ENCODE measurements at places on chromosomes 7 and 10.

DNA sequence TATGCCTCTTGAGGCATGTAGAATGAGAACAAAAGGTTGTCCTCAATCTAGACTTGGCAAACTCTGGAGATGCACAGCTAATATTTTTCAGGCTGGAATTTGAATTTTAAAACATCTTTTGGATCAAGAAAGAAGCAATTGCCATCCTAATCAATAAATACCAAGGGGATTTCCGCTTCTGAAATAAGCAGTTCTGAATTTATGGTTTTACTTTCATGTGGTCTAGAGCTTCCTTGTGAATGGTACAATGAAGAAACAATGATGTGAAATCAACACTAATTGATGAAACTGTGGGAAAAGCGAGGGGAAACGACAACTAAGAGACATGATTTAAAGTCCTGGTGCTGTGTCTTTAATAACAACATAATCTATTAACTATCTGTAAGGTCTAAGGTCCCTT is 1202.7 kb downstream of the SORCS3 start:
- DNase-seq = no peak

GRCh38 chr7:105583061-105583460 is 1.8 kb upstream of the EFCAB10 start:
- DNase-seq = no peak

- peak; percentile 16 for DNase-seq
These were observed 2.2 kb downstream of the GLUD1 start for GRCh38 chr10:87092376-87092860.

GRCh38 chr10:70827086-70827757 is 11.5 kb downstream of the SGPL1 start:
- DNase-seq = no peak

DNA sequence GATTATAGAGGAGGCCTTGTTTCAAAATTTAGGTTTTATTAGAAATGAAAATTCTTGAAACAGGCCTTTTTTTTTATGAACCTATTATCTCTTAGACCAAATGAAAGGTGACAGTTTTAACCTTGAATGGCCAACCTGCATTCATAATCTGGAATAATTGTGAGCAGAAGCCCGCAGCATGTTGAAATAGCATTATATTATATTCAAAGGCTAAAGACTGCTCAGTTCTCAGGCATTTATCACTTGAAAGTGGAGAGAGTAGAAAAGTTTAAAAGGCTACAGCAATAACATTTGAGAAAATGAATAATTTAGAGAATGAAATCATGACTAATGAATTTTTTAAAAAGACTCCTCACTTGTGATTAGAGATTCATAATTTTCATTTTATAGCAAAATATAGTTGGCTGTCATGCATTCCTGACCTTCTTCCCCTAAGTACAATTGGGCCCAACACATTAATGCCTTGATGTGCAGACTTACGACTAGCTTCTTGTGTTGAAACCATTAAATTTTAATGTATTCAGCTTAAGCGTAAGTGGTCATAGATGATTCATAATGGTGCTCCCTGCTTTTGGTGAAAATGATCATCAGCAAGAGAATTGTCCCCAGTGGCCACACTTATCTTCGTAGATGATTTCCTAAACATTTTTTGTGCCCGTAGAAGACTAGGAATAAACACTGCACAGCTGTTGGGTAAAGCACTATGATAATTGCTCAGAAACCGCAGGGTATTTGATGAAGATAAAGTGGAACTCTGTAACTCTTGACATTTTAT is 346.6 kb upstream of the BMPER start:
- no peak for DNase-seq

- DNase-seq = no peak
These were observed 96.0 kb downstream of the CALN1 start for GRCh38 chr7:72316148-72316547.

GRCh38 chr7:22651534-22652243 is 75.3 kb upstream of the IL6 start:
- DNase-seq = no peak

GRCh38 chr10:92278996-92279696 is 11.7 kb downstream of the CPEB3 start:
- no peak for DNase-seq

GRCh38 chr10:132137111-132138072 is 49.4 kb upstream of the DPYSL4 start:
- no peak for DNase-seq

GRCh38 chr7:5607951-5608656 is 173.4 kb downstream of the RNF216 start:
- DNase-seq = no peak

GRCh38 chr7:34385384-34385783 is 272.6 kb upstream of the NPSR1 start:
- DNase-seq = no peak

GRCh38 chr7:7247658-7248057 is 65.3 kb downstream of the C1GALT1 start:
- no peak for DNase-seq

DNA sequence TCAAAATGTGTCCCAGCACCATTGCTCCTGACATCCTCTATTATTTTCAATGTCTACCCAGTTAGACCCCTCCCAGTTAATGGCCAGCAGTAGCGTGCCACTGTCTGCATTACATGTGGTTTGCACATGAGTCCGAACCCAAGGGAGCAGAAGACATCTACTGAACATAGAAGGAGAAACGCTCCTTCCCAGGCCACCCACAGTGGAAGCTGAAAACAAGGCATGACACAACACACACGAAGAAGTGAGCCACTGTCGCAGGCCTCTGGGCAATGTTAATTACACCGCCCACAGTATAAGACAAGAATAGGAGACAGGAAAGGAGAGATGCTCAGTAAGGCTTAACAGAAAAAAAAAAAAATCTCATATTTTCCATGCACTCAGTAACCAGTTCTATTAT is 50.5 kb downstream of the MKX start:
- no peak for DNase-seq

DNA sequence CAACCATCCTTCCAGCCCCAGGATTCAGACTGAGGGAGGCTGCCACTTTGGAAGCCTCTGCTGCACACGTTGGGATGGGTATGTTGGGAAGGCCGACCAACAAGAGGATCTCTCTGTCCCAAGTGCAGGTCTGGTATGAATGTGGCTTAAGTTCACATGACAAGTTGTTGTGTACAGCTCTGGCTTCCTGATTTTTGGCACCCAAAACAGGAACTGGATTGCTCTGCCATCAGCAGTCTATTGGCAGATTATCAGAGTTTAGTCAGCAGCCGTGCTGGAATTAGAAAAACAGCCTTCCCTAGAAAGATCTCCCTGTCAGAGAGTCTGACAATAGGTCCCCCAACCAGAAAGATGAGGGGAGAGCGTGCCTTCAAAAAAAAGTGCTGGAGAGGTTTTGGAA is 66.9 kb downstream of the GOLGA7B start:
- no peak for DNase-seq

DNA sequence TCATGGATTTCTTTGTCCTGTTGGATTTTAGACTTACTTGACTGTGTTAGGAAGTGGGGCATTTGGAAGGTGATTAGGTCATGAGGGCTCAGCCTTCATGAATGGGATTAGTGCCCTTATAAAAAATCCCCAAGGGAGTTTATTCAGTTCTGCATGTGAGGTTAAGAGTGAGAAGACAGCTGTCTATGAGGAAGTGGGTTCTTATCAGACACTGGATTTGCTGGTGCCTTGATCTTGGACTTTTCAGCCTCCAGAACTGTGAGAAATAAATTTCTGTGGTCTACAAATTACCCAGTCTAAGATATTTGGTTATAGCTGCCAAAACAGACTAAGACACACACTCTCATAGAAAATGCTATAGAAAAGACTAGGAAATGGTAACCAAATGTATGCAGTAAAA is 724.7 kb upstream of the FZD8 start:
- no peak for DNase-seq

GRCh38 chr7:30510124-30511075 is 5.8 kb upstream of the GGCT start:
- peak; percentile 47 for DNase-seq

DNA sequence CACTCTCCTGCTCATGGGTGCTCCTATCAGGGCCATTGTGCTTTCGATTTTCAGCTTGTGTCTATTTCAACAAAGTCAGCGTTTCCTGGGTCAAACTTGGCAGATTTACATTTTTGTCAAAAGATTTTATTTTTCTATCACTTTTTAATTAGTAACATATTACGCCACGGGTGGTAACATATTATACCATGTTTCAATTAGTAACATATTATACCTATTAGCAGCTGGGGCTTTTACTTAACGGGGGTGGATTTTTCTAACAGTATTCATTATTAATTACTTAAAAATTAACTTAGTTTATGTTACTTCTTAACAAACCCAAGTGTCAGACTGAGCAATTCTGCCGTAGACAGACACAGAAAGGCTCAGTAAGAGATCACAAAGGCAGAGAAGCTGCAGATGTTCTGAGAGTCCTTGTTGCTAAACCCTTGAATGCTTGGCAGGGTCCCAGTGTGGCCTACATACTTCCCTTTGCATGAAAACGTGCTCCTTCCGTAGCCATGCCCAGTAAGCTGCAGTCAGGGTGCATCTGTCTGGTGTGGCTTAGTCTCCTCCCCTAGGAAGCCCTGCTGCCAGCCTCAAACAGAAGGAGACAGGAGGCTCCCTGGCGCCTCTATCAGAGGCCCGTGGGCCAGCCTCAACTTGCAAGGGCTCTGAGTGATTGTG is 263.1 kb upstream of the CXCL12 start:
- no peak for DNase-seq

GRCh38 chr10:25117757-25118156 is 57.0 kb upstream of the GPR158 start:
- DNase-seq = no peak

DNA sequence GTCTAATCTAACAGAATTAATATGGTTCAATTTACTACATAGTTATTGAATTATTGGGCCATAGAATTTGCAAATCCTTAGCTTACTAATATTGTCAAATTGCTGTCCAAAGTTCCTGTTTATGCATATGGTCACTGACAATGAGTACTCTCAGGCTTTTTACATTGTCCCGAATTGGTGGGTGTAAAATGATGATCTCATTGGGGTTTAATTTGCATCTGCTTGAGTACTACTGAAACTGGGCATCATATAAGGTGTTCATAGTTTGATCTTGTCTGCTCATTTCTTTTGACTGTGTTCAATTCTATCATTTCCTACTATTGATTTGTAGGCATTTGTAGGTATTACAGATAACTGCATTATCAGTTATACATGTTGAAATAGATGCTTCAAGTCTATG is 12.7 kb downstream of the ABCA13 start:
- DNase-seq = no peak

DNA sequence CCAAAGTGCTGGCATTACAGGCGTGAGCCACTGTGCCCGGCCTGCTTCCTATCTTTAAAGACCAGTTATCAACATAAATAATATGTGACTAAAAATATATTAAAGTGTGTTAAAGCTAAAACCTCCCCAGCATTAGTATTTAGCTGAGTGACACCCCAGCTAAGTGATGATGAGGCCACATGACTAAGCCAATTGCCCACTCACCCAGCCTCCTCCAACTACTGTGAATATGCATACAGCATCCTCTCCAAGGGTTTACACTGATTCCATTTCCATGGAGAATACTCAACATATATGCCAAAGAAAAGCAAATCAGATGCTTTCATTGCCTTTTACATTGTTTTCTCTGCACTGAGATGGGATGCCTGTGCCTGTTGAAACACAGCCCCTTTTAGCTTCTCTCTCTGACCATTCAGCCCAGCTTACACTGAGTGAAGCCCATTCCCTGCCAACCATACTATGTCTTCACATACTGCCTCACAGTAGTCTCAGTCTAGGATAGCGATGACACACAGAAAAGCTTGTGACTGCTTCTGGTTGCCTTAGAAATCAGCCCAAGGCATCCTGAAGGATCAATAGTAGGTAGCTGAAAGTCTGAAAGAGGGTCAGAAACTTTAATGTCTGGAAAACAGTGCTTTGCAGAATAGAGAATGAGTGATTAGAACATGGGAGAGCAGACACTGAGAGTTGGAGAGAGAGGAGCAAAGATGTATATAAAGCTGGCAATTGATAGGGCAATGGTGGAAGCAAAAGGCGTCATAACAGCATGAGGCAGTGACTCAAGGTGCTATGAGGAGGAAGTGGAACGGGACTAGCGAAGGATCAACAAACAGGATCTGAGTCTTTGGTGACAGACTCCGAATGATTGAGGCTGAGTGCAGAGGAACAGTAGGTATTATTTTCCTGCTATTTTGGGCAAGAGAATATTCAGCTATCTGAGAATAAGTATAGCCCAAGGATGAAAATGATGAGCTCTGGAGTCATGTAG is 19.8 kb upstream of the ATE1 start:
- DNase-seq = no peak

GRCh38 chr10:84292502-84292901 is 35.9 kb upstream of the CCSER2 start:
- no peak for DNase-seq

DNA sequence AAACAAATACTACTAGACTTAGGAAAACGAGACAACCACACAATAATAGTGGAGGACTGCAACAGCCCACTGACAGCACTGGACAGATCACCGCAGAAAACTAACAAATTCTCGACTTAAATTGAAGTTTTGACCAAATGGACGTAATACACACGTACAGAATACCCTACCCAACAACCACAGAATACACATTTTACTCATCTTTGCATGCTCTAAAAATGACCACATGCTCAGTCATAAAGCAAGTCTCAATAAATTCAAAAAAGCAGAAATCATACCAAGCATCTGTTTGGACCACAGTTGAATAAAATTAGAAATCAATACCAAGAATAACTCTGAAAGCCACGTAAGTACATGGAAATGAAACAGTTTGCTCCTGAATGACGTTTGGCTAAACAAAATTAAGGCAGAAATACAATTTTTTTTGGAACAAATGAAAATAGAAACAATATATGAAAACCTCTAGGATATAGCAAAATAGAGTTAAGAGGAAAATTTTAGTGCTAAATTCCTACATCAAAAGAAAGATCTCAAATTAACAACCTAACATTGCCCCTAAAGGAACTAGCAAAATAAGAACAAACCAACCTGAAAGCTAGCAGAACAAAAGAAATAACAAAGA is 30.6 kb downstream of the MAPK8 start:
- DNase-seq = peak; percentile 67

DNA sequence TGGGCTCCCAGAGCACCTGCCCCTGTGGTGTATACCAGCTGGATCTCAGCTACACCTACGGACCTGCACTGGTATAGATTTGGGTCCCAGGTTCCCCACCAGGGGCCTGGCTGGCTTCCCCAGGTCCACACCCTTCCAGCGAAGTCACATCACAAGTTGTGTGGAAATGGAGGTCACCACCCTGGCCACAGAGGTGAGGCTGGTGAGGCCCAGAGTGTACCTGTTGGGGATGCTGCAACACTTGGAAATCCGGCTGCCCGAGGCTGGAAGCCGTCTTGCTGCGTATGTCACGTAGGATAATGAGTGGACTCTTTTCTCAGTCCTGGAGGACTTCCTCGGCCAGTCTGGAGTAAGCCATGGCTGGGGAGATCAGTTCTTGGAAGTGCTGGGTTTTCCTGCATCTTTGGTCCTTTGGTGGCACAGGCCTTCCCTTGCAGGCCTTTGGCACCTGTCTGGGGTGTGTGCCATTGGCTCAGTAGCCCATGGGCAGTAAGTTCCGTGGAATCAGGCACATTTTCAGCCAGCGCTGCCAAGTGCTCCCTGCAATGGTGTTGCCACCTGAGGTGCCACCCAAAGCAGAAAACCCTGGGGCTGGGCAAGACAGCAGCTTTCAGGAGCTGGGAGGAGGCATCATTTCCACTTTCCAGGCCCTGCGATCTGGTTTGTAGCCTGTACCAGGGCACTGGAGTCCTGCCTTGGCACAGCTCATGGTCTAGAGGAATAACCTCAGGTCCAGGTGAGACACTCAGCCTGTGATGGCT is 97.9 kb downstream of the LHPP start:
- no peak for DNase-seq

GRCh38 chr10:69088801-69089501 is 1.0 kb downstream of the SRGN start:
- DNase-seq = peak; percentile 89

- DNase-seq = no peak
These were observed 118.1 kb upstream of the NAMPT start for GRCh38 chr7:106402898-106403297.

- no peak for DNase-seq
These were observed 82.0 kb downstream of the DOCK4 start for GRCh38 chr7:112124061-112124766.

All from activated CD4-positive, alpha-beta T cell treated with anti-CD3 and anti-CD28 coated beads, Interleukin-2, Interleukin-6, amounts not matched to agents 100 ng/mL and 50 ng/mL, durations not matched to agents 16 hours and 8 hours (primary cell).